ENCODE measurements at places on chromosomes 3 and 15.

GRCh38 chr3:294096-294495, 97.5 kb downstream of the CHL1 start:
- DNase-seq, result no peak

GRCh38 chr3:161890147-161890625, 393.6 kb downstream of the OTOL1 start:
- DNase-seq, result no peak

GRCh38 chr3:134161898-134162615, 88.6 kb downstream of the RYK start:
- DNase-seq, result no peak

GRCh38 chr3:69119138-69119537, 3.3 kb downstream of the LMOD3 start:
- no peak for DNase-seq

DNA sequence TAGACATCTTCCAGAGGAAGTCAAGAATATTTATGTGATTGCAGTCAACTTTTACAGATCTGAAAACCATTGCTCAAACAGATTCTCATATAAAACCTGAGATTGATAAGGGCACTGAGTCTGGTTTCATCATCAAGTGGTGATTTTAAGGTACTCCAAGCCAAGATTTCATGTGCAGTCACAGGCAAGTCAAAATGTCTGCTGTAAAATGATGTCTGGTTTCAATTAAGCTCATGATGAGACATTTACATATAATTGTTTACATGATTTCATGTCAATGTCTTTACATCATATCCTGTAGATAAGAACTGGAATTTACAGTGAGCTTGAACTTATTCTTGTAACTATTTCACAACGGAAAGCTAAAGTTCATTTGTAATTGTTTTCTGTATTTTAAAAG, 1215.5 kb downstream of the ROBO2 start:
- DNase-seq, result no peak

GRCh38 chr15:45197512-45197911, 9.7 kb upstream of the SHF start:
- DNase-seq, result no peak

- no peak for DNase-seq
Measured at GRCh38 chr15:78617076-78617475, 3.7 kb downstream of the CHRNA3 start.

DNA sequence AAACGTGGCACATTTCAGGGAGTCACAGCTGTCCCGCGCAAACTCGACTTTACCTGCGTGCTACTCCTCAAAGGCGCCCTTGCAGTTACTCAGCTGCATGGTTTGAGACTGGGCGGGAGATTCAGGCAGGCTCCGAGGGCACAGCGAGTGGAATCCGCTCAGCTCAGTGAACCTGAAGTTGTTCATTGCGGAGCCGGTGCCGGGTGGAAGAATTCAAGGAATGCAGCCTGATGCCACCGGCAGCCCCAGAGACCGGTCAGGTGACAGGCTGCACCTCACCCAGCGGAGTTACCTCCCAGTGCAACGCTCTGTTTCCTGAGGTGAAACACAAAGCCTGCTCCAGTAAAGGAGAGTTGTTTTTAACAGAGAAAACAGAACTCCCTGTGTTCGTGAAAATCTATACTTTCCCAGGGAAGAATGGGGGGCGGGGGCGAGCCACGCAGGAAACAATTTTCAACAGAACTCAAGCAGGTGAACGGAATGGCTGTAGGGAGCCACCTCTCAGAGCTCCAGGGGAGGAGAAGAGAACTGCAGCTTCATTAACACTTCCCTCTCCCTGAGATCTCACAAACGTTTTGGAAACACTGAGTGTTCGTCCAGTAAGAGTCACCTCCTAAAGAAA, 3.8 kb downstream of the VEPH1 start:
- peak; percentile 14 for DNase-seq

- DNase-seq, result no peak
Measured at GRCh38 chr15:84734794-84735479, 13.5 kb upstream of the ZNF592 start.

DNA sequence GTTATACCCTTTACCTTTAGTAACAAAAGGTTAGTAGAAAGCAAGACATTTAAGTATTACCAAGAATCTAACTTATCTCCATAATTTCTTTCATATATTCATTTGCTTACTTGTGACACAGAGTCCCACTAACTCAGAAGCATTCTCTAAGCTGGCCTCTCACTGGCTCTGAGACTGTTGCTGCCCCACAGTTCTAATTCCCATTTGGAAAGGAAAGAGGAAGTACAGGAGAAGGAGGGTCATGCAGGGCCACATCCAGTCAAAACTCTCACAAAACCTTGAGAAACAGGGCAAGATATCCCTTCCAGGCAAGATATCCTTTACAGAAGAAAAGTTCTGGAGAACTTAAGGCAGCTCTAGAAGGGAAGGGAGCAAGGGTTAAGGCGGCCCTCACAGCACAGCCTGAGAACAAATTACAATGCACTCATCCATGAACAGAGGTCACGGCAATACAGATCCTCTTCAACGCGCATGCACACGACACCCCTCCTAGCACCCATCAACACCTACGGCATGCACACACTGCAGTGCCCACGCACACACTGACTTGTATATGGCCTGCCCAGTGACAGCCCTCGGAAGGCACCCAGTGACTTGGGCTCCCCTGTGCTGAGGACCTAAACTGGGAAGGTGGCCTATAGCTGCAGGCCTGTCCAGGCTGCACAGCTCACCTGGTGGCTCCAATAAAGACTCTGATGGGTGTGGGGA, 13.0 kb upstream of the MYO5C start:
- no peak for DNase-seq

DNA sequence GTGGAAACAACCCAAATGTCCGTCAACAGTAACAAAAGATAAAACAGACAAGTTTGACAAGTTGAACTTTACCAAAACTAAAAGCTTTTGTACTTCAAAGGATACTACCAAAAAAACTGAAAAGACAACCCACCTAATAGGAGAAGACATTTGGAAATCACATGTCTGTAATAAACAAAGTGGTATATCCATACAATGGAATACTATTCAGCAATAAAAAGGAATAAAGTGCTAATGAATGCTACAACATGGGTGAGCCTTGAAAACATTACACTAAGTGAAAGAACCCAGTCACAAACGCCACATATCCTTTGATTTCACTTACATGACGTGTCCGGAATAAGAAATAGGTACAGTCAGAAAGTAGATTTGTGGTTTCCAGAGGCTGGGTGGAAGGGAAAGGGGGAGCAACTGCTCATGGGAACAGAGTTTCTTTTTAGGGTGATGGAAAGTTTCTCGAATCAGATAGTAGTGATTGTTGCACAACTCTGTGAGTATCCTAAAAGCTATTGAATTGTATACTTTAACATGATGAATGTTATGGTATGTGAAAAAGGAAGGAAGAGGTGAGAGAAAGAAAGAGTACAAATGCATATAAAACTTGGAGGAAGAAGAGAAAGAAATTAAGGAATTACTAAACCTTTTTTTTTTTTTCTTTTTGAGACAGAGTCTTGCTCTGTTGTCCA, 72.7 kb upstream of the ABHD2 start:
- no peak for DNase-seq

- no peak for DNase-seq
Measured at GRCh38 chr3:158506456-158506855, 64.5 kb upstream of the MLF1 start.

DNA sequence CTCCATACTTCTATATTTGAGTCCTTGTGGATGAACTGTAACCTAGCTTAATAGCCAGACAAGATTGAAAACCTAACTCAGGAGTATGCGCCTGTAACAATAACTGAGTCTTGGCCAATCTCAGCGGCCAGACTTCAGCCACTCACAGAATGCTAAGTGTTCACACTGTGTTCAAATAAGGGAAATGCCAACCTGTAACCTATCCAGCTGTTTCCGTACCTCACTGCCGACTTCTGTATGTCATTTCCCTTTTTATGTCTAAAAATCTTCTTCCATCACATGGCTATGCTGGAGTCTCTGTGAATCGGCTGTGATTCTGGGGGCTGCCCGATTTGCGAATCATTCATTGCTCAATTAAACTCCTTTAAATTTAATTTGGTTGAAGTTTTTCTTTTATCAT, 169.2 kb downstream of the NFKBIZ start:
- DNase-seq, result no peak

GRCh38 chr15:39075311-39075710, 505.6 kb upstream of the THBS1 start:
- no peak for DNase-seq

DNA sequence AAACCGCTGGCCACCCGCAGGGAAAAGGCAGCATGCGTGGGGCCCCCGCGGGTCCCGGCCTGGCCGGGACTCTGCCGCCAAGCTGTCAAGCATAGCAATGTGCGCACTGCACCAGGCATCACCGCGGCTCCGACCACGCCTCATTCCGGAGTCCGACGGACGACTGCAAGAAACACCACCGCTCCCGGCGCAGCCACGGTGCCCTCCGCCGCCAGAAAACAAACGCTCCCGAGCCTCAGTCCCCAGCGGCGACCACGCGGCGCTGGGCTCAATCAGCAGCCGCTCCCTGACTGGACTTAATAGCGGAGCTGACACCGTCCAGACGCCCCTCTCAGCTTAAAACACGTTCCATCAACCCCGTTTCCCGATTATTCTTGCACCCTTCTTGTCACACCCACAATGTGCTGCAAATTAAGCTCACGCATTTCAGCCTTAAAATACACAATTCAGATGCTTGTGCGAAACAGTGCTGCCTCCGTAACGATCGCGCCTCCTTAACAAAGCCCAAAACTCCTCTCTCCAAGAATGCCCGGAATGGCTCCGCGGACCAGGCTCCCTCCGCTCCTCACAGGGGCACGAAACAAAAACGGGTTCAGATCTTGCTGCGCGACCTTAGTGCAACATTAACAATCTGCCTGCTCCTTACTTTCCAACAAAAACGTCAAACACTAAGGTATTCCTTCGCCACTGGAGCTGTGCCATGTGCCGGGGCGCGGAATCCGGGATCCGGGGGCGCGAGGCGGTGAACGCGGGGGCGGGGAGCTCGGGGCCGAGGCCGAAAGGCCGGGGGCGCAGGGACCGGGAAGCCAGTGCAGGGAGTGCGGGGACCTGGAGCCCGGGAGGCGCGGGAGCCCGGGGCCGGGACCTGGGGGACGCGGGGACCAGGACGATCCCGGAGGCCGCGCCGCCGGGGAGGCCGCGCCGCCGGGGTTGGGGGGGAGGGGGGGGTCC, 655 bp downstream of the CYFIP1 start:
- peak; percentile 69 for DNase-seq

GRCh38 chr15:94263341-94264273, 32.2 kb downstream of the MCTP2 start:
- DNase-seq, result no peak

DNA sequence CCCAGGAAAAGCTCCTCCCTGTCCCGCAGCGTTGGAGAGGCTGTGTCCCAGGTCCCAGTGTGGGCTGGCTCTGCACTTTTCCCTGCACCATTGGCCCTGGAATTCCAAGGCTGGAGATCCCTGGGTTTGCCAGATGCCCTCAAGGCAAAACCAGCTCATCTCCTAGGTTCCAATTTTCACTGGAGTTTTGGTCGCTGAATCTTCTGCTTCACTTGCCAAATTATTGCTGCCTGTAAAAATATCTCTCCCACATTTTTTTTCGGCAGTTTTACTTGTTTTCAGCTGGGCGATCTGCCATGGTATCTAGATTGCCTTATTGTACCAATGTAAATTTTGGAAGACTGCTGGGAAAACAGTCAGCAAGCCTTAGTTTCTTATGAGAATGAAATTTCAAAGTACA, 150.9 kb upstream of the ATP10A start:
- DNase-seq, result no peak

DNA sequence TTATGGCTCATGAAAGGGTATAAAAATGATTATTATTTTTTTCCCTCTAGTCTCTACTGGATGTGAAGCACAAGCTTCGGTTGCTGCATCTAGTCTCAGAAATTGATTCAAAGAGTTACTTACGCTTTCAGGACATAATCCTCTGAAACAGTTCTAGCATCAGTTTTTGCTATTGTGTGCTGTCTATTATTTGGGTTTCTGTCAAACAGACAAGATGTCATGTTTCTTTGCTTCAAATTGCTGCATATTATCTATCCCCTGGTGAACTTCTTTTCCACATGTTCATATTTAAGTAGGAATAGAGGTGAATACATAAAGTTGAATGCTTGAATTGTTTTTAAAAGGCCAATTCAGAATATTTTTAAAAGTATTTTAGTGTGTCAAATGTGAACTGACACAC, 161.6 kb upstream of the GBE1 start:
- DNase-seq, result no peak

DNA sequence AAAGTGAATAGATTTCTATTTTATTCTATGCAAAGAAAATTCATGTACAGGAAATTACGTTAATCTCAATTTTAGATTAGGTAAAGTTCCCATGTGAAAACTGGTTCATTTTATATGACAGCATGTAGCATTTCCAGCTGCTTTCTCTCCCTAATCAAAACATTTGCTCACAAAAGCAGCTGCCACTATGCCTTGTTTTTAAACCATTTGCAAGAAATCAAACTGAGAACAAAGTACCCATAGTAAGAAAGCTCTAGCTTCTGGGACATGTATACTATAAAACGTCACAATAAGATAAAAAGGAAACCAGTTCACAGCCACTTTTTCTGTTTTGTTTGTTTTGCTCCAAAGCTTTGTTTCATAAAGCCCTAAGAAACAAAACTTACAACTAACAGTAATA, 5.0 kb upstream of the CRYBG3 start:
- no peak for DNase-seq

GRCh38 chr15:29380466-29380865, 110.8 kb upstream of the NSMCE3 start:
- no peak for DNase-seq

GRCh38 chr3:164460851-164461250, 617.4 kb downstream of the SI start:
- no peak for DNase-seq

DNA sequence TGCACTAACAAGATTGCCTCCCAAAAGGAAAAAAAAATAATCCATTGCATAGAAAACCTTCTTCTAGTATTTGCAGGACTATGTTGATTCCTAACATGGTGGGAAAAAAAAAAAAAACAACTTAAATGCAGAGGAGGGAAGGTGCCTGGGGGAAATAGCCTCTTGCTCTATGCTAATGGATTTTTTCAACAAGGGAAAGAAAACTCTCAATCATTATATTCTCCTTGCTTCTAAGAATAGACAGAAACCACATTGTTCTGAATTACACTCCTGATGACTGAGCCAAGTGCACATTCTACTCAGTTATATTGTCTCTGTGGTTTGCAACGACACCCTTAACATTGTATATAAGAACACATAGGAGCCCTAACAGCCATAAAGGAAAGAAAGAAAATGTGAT, 760.2 kb downstream of the NAALADL2 start:
- DNase-seq, result no peak

GRCh38 chr15:64112073-64112772, 16.4 kb downstream of the SNX1 start:
- DNase-seq, result no peak

GRCh38 chr15:29621616-29622015, 200.7 kb downstream of the TJP1 start:
- DNase-seq, result no peak

DNA sequence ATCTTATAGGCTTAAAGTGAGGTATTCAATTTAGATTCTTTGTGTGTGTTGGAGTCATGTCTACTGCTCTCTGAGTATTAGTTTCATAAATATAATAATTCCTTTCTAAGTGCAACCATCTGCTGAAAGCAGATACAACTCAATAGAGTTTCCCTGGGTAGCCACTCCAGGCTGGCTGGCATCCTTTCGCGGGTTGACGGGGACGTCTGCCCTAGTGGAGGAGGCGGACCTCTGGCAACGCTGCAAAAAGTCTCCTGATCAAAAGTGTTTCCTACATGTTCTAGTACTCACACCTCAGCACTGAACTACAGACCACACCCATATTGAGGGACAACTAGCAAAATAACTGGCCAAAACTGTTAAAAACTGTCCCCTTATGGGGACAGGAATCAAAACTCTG, 2.5 kb downstream of the MOBP start:
- DNase-seq, result no peak
